ENCODE measurements at places on chromosomes 1 and 21.

DNA sequence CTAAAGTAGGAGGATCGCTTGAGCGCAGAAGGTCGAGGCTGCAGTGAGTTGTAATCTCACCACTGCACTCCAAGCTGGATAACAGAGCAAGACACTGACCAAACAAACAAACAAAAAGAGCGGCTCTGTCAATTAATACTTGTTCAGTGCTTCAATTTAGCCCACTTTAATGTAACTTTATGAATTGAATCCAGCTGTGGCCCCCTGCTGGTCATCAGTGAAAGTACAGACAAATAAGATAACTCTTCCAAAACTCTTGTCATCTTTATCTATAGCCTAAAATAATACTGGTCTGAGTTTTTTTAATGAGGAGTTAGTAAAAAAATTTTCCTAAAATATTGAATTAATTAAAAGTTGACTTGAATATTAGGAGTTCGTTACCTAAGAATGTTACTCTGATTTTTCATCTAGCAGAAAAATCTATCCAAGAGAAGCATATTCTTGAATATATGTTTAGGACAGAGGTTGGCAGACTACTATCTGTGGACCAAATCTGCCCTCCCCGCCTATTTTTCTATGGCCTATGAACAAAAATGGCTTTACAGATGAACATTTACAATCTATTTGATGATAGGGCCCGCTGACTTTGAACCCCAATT is 26.1 kb downstream of the ATP5PF start:
- peak; percentile 28 for DNase-seq

DNA sequence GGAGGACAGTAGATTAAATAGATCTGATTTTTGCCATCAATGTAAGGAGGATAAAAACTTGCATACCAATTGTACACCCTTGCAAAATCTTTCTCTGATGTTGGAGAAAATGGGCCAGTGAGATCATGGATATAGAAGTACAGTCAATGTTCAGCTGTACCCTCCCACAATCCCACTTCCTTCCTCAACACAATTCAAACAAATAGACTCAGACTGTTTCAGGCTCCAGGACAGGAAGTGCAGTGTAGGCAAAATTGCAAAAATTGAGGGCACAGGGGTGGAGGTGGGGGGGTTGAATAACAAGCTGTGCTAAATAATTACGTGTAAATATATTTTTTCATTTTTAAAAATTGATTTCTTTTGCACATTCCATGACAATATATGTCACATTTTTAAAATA is 3.9 kb upstream of the IFI44 start:
- DNase-seq = no peak

- no peak for DNase-seq
Observed at GRCh38 chr1:168556647-168557046, 12.8 kb upstream of the XCL2 start.

DNA sequence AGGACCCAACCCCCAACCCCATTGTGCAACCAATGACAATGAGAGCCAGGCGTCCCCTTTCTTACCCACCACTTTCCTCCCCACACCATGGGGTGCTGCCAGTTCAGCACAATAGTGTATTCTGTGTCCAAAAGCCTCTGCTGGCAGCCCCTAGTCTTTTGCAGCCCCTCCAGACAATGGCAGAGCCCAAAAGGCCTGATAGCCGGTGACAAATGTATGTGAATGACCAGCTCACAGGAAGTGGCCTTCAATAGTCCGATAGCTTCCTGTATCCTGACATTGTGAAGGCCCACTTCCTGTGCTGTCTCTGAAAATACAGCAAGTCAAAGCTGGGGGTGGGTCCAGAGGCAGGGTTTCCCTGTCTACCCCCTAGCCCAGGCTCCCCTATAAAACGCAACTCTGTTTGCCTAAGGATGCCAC is 16.6 kb downstream of the SMIM12 start:
- DNase-seq = no peak
